ENCODE measurements at places on chromosomes 12 and 14.

DNA sequence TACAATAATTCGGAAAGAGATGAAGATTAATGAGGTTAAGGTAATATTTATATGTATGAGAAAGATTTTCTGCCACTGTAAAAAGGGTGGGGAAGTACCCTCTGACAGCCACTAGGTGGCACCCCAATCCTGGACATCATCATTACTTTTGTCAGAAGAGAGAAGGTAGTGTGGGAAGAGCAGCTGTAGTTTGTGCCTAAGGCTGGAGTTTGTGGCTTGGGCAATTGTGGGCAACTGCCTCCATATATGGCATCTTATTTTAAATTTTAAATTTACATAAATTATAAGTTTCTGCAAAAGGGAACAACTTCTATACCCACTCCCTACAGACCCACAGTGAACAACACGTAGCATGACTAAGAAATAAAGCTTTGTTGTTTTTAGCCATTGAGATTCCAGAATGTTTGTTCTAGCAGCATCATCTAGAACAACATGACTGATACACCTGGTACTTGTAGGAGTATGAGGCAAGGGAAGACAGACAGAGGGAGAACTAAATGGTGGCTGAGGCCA, 34.4 kb upstream of the SYCP3 start:
- DNase-seq: peak; percentile 77

GRCh38 chr14:53526200-53526599, 373.1 kb upstream of the DDHD1 start:
- DNase-seq: no peak

- no peak for DNase-seq
Observed at GRCh38 chr12:131315601-131316000, 361.9 kb downstream of the ADGRD1 start.

DNA sequence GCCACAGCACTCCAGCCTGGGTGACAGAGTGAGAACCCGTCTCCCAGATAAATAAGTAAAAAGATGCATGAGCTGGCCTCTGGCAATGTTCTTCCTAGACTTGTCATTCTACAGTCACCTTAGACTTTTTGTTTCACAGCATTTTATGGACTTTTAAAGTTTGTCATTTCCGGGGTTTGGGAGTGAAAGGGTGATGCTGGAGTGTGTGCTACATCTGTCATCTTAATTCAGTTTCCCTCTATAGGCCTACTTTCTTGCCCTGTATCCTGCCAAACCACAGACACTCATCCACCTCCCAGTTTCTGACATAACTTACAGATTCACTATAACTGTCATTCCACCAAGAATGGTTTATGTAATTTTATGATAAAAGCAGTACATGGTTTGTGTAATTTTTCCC, 166.7 kb upstream of the PARP11 start:
- no peak for DNase-seq

- no peak for DNase-seq
Observed at GRCh38 chr14:105495990-105496830, 5.2 kb downstream of the TEDC1 start.

- peak; percentile 67 for DNase-seq
Observed at GRCh38 chr12:12506496-12506890, 56.2 kb downstream of the DUSP16 start.

- DNase-seq: peak; percentile 59
Observed at GRCh38 chr12:94427501-94428381, 31.9 kb downstream of the CEP83 start.

DNA sequence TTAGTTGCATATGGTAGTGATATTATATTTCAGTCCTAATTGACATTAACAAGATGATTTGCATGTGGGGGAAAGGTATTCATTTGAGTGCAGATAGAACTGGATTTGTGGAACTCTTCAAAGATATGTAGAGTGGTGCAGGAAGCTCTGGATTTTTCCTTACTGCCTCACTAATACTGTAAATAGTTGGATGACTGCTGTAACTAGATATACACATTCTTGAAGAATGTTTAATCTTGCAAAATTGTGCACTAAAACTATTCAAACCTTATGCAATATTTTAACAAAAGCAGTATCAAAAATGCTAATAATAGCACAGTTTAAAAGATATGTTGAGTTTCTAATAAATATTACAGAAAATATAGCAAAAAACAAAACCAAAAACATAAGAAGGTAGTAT, 43.1 kb upstream of the ATF7IP start:
- DNase-seq: no peak

GRCh38 chr12:81089412-81089811, 11.5 kb downstream of the ACSS3 start:
- no peak for DNase-seq

DNA sequence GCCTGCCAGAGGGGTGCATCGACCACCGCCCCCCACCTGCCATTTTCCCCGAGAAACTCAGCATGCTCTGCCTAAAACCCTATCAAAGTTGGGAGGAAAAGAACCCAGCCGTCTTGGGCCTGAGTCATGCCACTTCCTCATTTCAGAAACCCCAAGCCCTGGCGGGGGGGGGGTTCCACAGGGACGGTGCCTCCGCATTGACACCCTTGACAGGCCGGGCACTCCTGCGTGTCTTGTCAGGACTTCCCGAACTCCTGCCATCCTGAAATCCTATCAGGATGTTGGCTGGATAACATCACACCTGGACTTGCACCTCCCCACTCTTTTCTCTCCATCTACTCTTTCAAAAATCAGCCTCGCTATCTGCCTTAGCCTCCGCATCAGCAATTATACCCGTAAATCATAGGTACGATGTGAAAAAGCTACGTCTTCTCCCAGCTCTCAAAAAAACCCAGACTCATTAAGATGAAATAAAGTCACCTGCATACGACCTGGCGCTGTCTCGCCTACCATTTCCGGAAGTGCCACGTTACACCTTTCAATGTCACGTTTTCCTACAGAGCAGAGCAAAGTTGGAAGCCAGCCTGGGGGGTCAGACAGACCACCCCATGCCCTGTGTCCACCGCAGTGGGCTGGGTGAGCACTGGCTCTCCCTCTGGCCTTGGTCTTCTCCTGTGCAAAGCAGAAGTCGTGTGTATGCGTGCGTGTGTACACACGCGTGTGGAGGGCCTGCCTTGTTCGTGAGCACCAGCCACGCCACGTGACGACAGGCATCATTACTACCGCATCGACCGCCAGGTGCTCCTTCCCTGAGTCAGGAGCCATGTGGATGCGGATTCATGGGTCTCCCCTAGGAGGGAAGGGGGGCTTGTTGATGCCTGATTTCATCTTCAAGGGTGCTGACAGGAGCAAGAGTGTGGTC, 96.7 kb downstream of the RFLNA start:
- DNase-seq: no peak

DNA sequence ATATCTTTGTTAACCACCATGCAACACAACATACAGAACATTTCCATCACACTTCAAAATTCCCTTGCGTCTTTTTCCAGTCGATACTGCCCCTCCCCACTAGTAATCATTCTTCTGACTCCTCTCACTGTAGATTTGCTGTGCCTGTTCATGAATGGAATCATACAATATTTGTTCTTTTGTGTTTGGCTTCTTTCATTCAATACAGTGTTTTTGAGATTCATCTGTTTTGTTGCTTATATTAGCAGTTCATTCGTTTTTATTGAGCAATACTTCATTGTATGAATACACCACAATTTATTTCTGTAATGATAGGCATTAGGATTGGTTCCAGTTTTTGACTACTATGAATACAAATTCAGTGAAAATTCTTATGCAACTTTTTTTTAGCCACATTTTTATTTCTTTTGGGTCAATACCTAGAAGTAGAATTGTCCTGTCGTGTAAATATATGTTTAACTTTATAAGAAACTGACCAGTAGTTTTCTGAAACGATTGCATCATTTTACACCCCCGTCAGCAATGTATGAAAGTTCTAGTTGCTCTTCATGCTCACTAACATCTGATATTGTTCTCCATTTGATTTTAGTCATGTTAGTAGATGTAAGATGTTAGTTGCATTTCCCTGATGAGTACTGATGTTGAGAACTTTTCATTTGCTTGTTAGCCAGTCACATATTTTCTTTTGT, 127.5 kb downstream of the TGFB3 start:
- DNase-seq: no peak

DNA sequence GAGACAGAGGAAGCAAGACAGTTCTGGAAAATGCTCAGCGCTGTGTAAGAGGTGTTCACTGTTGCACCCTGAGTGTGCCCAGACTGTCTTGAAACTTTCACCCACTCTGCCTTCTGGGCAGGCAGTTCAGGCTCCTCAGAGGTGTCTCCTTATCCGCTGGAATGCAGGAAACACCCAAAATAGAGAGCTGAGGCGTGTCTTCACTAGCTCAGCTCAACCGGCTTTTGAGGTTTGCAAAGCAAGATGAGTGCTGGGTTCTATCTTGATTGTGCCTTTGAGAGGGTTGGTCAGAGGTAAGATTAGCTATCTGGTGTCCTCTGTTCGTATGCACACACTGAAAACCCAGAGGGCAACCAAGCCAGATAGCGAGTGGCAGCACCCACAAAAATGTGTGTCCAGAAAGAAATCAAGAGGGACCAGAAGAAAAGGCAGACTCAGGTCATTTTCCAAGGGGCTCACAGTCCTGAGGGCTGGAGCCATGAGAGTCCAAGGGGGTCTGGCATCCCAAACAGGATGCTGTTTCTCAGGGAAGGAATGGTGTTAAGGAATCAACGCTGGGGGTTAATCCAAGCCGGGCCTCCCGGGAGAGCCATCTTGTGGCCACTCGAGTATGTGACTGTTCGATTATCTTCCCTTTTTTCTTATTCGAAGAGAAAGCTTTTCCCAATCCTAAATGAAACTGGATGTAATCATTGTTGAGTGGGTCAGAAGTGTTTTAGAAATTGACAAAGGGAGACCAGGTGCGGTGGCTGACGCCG, 47.1 kb downstream of the TBX3 start:
- no peak for DNase-seq

DNA sequence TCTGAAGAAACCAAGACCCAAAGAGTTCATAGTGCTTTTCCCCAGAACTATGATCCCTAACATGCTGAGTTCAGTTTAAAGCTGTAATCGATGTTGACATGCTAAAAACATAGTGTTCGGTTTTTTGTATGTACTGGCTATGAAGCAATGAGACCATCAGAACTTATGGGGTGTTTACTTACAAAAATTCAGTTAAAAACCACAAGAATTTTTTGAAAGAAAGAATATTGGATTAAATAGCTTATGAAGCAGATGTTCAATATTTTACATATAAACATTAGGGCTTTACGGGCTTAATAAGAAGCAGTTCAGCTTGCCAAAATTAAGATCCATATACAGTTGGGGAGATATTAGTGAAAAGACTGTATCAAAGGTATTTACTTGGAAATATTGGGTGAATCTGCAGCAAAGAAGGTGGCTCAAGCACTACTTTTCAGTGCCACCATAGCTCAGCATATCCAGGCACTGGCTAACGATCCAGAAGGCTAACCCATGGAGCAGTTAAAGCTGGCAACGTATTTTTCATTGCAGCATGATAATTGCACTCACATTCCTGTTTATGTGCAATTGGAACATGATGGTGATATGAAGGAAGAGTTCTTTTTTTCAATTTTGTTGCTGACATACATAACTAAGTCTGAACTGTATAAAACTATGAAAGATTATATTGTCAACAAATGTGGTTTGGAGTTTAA, 125.9 kb downstream of the EFCAB11 start:
- no peak for DNase-seq

GRCh38 chr14:71705460-71705859, 226.8 kb upstream of the RGS6 start:
- no peak for DNase-seq

- DNase-seq: no peak
Observed at GRCh38 chr12:53383258-53383657, 3.3 kb downstream of the SP1 start.

DNA sequence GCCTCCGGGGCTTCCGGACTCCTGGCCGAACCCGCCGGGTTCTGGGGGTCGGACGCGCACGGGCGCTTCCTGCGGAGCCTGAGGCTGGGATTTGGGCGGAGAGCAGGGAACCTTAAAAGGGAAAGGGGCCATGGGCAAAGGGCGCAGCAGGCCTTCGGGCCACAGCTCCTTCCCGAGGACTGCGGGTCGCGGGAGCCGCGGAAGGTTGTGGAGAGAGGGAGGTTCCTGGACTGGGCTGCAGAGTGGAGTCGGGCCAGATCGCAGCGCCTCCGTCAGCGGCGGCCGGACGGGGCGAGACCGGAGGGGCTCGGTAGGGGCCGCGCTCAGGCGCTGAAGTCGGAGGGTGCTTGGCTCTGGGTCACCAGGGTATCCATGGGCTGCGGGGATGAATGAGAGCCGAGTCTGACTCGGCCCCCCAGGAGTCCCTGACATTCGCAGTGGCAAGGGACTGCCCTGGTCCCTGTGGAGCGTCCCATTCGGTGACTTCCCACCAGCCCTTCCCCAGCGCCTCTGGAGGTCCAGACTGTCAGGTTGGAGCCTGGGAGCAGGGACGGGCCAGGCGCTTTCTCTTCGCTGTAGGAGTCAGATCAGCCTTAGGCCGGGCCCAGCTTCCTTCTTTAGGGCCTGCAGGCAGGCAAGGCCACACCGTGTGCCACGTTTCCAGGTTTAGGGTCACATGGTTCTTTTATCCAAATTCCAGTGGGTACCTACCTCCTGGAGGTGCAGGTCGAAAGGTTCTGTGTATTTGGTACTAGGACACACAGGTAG, 938 bp upstream of the SLC25A29 start:
- DNase-seq: no peak

DNA sequence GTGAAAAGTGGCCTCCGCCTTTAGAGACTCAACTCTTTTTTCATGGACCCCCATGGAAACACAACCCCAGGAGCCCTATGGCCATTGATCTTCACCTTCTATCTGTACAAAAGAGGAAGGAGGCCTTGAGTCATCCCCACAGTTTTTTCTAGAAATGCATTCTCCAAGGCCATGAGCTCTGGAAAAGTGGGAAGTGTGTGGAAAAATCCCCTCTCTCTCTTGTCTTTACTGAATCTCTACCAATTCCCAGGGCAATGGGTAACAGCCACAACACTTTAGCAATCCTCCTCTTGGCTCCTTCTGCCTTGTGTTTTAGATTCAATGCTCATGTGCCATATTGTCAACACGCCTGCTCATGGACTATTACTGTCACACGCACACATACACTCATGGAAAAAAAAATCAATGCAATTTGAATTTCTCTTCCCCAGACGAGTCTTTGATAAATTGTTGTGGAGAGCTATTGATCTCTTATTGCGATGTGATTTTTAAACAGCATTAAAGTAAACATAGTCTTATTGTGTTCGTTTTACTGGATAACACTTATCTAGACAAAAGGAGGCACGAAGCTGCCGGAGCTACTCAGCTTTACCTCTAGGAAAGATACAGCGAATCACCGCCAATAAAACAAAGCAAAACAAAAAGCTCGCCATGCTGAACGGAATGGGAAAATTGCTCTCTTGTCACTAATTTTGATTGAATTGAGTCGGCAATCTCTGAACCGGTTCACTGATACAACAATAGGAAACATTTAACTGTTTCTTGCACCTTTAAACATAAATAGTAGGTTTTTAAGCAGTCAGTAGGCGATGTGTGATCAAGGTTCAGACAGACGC, 260.3 kb downstream of the VRK1 start:
- no peak for DNase-seq

GRCh38 chr12:5110345-5110744, 66.7 kb downstream of the KCNA5 start:
- no peak for DNase-seq

- no peak for DNase-seq
Observed at GRCh38 chr14:105458010-105458409, 16.6 kb upstream of the CRIP2 start.
